H9 (cell line): ENCODE measurements at places on chromosomes 6 and 20. TPM values are rescaled to one million over a fixed set of nuclear protein-coding genes. Genes with fewer than 3 reads are reported as not detected.

Gene F13A1
- 0.15 and 0.18 TPM in 2 replicates for total RNA-seq

Gene MCM8
- 32.2 and 33.3 TPM in 2 replicates for total RNA-seq

Gene COL11A2
- 2.0 and 2.3 TPM in 2 replicates for total RNA-seq

DNA sequence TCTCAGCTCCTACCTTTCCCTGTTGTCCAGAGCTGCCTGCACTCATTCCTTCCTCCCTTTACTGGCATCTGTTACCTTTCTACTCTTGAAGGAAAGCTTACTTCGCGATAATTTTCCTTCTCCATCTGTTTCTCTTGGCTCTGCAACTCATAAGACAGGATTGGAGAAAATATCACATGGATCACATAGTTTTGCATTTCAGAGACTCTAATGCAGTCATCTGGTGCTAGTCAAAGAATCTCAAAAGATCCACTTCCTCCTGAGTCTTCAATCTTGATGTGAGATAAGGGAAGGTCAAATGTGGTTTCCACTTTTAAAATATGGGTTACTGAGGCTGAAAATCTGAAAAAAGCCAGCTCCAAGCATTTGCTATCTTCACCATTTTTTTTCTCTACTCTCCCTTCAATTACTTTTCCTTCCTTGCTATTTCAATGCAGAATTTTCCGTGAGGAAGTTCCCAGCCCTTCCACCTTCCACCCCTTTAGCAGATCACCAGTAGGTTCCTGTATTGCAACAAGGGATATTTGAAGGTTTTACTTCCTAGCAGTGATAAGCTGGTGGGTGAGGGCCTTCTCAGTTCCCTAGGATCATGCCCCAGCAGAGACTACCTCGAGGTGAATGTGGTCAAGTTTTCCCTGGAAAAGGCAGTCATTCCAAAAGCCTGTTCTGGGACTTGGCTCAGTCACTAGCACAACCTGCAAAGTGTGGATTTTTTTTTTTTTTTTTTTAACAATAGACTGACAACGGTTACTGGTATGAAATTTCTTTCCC is 62.8 kb upstream of the LRRC1 start:
- no peaks in the 10 kb centered on the region; the same call in 1 of the 2 replicates for H3K4me1 ChIP-seq
- H3K27ac ChIP-seq, result no peak overlapping the region
- H3K27me3 ChIP-seq, result no peaks in the 10 kb centered on the region
- no peaks in the 10 kb centered on the region for H3K36me3 ChIP-seq

Gene NCOA5
- 55.7 and 60.1 TPM in 2 replicates for total RNA-seq

DNA sequence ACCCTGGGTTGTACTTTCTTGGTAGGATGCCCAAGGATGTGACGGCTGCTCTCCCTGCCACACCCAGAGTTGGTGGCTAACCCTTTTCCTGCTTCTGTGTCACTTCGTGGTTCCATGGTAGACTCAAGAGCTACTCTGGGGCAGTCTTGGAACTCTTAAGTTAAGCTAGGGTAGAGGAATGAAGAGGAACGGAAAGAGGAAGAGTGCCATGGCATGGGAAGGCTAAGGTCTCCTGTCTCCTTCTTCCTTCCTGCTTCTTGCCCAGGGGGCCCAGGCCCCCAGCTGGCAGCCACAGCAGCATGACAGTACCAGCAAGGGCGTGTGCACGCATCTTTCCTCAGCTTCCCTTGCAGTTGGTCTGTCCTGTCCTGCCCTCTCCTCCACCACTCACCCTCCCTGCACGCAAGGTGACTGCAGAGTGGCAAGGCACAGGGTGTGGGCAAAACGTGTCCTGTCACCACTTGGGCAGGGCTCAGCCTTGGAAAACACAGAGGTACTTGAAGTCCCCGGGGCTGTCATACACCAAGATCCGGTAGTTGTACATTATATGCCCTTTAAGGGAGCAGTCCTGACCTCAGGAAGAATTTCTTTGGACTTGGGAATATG is 39.8 kb upstream of the TGM3 start:
- no peaks in the 10 kb centered on the region; the same call in 1 of the 2 replicates for H3K4me1 ChIP-seq
- DNase-seq, result no peak
- H3K27ac ChIP-seq, result no peak overlapping the region
- no peaks in the 10 kb centered on the region for H3K27me3 ChIP-seq
- H3K4me3 ChIP-seq, result no peak overlapping the region
- no peaks in the 10 kb centered on the region for H3K36me3 ChIP-seq

- peaks cover 4% of the 10 kb centered on the region; the same call in 1 of the 3 replicates for H3K36me3 ChIP-seq
- H3K27ac ChIP-seq, result no peak overlapping the region
- no peak for DNase-seq
- no peaks in the 10 kb centered on the region for H3K4me1 ChIP-seq
- H3K4me3 ChIP-seq, result no peak overlapping the region
Measured at GRCh38 chr6:32779036-32779435, 15.7 kb upstream of the HLA-DQB2 start.

Gene RSPH9
- 0.39 and 0.50 TPM in 2 replicates for total RNA-seq

GRCh38 chr6:80769106-80769505 is 662.6 kb downstream of the BCKDHB start:
- H3K4me1 ChIP-seq, result no peaks in the 10 kb centered on the region
- no peak overlapping the region for H3K27ac ChIP-seq
- DNase-seq, result no peak

GRCh38 chr6:71474942-71475341 is 186.3 kb downstream of the OGFRL1 start:
- H3K36me3 ChIP-seq, result no peaks in the 10 kb centered on the region

Gene ALDH8A1
- total RNA-seq, result 0.24 TPM in 1 of 2 replicates, not detected in the other

GRCh38 chr6:37062424-37062823 is 57.0 kb downstream of the FGD2 start:
- H3K27ac ChIP-seq, result no peak overlapping the region
- no peaks in the 10 kb centered on the region for H3K36me3 ChIP-seq
- no peaks in the 10 kb centered on the region for H3K4me1 ChIP-seq
- DNase-seq, result no peak

Gene RBM24
- total RNA-seq, result 0.48 and 0.55 TPM in 2 replicates

Gene GPR6
- 0.20 TPM in 1 of 2 replicates, not detected in the other for total RNA-seq

- H3K4me3 ChIP-seq, result no peak overlapping the region
- no peaks in the 10 kb centered on the region for H3K27me3 ChIP-seq
- H3K36me3 ChIP-seq, result no peaks in the 10 kb centered on the region
- DNase-seq, result no peak
- no peaks in the 10 kb centered on the region for H3K4me1 ChIP-seq
Measured at GRCh38 chr6:142898927-142899895, 45.8 kb downstream of the HIVEP2 start.

Gene PI16
- not detected in 2 replicates for total RNA-seq

DNA sequence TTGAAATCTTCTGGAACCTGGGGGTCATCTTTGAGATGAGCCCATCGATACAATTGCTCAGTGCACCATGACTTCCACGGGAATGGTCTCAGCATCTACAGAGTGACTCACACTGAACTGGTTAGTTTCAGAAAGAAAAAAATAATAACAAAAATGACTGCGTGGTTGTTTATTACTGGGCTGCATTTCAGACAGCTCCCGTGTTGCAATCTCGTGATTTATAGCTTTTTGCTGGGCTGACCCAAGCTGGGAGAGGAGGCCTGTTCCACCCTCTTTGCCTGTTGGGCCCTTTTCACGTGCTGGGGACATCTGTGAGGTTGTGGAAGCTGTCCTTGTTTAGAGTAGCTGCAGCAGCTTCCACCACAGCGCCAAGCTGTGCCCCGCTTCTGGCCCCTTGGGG is 225.5 kb downstream of the BMP7 start:
- H3K27me3 ChIP-seq, result no peaks in the 10 kb centered on the region
- no peaks in the 10 kb centered on the region for H3K36me3 ChIP-seq
- no peak for DNase-seq
- no peaks in the 10 kb centered on the region for H3K4me1 ChIP-seq

DNA sequence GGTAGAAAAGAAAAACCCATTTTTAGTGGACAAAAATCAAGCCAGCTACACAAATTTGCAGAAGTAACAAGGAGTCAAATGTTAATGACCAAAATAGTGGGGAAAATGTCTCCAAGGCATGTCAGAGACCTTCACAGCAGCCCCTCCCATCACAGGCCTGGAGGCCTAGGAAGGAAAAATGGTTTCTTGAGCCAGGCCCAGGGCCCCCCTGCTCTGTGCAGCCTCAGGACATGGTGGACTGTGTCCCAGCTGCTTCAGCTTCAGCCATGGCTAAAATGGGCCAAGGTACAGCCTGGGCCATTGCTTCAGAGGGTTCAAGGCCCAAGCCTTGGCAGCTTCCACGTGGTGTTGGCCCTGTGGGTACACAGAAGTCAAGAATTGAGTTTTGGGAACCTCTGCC is 82.5 kb upstream of the CLVS2 start:
- DNase-seq, result no peak
- no peaks in the 10 kb centered on the region for H3K27me3 ChIP-seq
- no peaks in the 10 kb centered on the region for H3K4me1 ChIP-seq
- peaks cover 26% of the 10 kb centered on the region for H3K36me3 ChIP-seq

GRCh38 chr6:35063701-35064280 is 77.3 kb downstream of the TCP11 start:
- H3K4me3 ChIP-seq, result peak overlapping the region; percentile 20; the same call in 1 of the 3 replicates
- H3K4me1 ChIP-seq, result no peaks in the 10 kb centered on the region; the same call in 1 of the 2 replicates
- H3K27ac ChIP-seq, result no peak overlapping the region
- H3K27me3 ChIP-seq, result no peaks in the 10 kb centered on the region

Gene ECT2L
- total RNA-seq, result not detected in 2 replicates

Gene MUC22
- total RNA-seq, result not detected in 2 replicates

DNA sequence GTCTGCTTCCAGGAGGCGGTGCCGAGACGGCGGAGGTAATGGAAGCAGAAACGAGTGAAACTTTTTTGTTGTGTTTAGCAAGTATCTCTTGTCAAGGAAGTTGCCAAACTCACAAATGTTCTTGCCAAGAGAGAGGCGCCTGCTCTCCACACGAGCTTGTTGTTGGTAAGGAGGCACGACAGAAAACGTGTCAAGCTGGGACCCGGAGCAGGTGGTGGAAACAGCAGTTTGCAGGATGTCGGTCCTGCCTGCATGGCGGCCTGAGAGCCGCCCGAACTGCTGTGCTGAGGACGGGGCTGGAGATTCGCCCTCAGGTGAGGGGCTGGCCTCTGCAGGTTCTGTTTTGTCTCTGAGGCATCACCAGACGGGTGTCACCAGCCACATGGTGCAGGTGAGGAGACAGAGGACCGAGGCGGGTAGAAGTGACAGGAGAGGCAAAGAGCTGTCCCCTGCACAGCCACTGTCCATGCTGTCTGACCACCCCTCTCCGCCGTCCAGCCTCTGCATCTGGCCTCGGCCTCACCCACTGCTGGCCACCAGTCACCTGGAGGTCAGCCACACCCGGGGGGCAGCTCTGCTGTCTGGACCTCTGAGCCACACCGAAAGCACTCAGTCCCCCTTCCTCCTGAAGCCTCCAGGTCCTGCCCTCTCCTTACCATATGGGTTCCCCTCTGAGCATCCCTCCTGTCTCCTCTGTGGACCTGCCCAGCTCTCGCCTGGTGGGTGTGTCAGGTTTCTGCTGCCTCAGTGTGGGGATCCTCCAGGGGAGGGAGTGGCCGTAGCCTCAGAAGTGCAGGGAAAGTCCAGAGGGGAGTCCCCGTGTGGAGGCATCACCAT is 261.5 kb downstream of the TAF4 start:
- no peak for DNase-seq
- no peak overlapping the region for H3K4me3 ChIP-seq
- H3K27me3 ChIP-seq, result peaks cover 2% of the 10 kb centered on the region
- H3K27ac ChIP-seq, result no peak overlapping the region
- no peaks in the 10 kb centered on the region for H3K36me3 ChIP-seq
- no peaks in the 10 kb centered on the region for H3K4me1 ChIP-seq

Gene CALHM4
- not detected in 2 replicates for total RNA-seq

GRCh38 chr6:9499709-9500108 is 915.2 kb downstream of the TFAP2A start:
- no peak overlapping the region for H3K27ac ChIP-seq
- H3K36me3 ChIP-seq, result peaks cover 11% of the 10 kb centered on the region
- no peaks in the 10 kb centered on the region for H3K4me1 ChIP-seq
- no peak for DNase-seq
- no peak overlapping the region for H3K4me3 ChIP-seq
